Breast epithelium (tissue), 4 donors: ENCODE measurements at places on chromosomes 6 and 20. TPM values are rescaled to one million over a fixed set of nuclear protein-coding genes. Genes with fewer than 3 reads are reported as not detected.
A peak's percentile ranks its signal among the peaks of the same experiment; 100 is the strongest.

DNA sequence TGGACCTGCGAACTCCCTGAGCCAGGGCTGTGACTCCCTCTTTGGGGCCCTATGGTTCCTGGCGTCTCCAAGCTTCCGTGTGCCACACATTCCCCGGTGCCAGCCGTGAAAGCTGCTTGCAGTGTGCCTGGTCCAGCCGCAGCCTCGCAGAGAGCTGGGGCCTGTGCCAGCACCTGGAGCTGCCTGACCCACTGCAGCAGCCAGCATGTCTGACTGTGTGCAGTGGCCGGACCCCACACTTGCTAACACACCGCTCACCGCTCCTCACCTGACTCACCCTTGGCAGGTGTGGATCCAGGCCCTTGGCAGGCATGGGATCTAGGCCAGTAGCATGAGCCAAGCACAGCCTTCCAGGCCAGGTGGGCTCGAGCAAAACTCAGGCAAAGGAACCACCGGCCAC lies 227.5 kb downstream of the OTOR start:
- no peak for DNase-seq

DNA sequence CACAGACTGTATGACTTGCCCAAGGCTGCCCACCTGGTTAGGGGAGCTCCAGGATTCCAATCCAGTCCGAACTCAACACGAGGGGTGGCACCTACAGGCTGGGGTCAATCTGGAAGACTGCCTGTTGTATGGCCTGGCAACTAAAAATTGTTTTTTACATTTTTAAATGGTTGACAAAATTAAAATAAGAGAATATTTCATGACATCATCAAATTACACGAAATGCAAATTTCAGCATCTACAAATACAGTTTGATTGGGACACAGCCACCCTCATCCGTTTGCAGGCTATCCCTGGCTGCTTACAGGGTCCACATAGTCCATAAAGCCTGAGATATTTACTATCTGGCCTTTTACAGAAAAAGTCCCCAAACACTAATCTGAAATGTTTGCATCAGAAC lies 235.9 kb upstream of the GMDS start:
- no peak for DNase-seq

GRCh38 chr6:152463164-152463563 lies 174.0 kb downstream of the SYNE1 start:
- DNase-seq, result no peak

DNA sequence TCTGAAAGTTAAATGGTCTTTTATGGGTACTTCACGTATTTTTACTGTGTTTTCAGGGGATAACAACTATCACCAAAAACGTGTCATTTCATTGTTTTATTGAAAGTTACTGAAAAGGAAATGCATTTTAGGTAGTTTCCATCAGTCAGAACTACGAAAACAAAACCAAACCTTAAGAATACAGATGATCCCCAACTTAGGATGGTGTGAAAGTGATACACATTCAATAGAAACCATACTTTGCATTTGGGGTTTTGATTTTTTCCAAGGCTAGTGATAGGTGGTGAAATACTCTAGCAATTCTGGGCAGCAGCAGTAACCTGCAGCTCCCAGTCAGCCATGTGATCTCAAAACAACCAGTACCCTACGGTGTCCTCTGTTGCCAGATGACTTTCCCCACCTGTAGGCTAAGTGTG lies 25.9 kb upstream of the EFHC1 start:
- no peak for DNase-seq

GRCh38 chr20:64223526-64224067 lies 32.0 kb upstream of the PCMTD2 start:
- no peak for DNase-seq

GRCh38 chr6:30490026-30490876 lies 942 bp downstream of the HLA-E start:
- DNase-seq, result peak; percentile 47

GRCh38 chr6:131586543-131586942 lies 13.5 kb downstream of the ARG1 start:
- DNase-seq, result no peak

- no peak for DNase-seq
Measured at GRCh38 chr6:33118525-33119123, 42.8 kb downstream of the HLA-DPB1 start.

DNA sequence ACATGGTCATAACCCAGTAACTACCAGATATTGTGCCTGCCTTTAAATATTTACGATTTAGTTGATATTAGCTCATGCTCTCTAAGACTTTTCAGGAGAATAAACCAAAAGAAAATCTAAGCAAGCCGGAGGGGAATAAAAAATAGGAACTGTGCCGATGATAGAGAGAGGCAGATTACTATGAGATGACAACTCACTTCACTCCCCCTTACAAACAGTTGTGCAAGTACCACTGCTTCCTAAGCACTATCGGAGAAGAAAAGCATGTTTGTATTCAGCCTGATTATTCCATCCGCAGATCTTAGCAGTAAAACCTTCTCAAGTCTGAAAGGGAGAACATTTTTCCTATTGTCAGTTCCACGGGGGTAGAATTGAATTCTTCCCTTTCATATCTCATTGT lies 294.4 kb downstream of the KCNQ5 start:
- no peak for DNase-seq

GRCh38 chr6:135268740-135269139 lies 87.6 kb downstream of the MYB start:
- DNase-seq, result no peak

- DNase-seq, result no peak
Measured at GRCh38 chr6:97280766-97281165, 2.2 kb downstream of the MMS22L start.

DNA sequence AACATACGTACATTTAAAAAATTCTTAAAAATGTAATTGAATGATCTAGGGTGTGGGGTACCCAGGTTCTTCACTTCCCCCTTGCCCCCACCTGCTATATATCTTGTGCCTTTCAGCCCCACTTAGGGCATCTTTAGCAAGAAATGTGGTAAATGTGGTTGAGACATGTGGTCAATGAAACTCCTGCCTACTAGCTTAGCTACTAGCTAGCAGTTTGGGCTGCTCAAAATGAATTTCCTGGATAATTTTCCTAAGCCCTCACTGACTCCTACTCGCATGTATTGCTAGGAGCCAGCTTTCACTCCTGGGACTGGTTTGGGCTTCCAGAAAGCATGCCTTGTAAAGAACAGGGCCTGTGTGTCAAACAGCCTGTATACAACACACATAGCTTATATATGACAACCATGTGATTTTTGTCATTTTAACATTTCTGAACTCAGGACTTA lies 257.3 kb downstream of the ATXN1 start:
- DNase-seq, result no peak

DNA sequence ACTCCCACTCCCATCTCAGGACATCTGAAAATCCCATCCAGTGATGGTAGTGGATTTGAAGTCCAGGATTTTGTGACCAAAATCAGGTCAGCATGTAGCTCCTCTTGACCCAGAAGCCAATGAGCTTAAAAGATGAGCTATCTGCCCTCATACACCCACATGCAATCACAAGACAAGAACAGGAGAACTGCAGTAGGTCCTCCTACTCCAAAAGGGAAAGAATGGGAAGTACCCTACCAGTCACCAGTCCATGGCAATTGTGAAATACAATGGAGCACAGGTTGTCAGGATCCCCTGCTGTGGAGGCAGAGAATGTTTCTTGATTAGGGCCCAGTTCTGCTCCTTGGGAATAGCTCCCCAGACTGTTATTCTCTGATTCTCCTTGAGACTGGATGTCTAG lies 347.3 kb upstream of the CNR1 start:
- DNase-seq, result no peak

DNA sequence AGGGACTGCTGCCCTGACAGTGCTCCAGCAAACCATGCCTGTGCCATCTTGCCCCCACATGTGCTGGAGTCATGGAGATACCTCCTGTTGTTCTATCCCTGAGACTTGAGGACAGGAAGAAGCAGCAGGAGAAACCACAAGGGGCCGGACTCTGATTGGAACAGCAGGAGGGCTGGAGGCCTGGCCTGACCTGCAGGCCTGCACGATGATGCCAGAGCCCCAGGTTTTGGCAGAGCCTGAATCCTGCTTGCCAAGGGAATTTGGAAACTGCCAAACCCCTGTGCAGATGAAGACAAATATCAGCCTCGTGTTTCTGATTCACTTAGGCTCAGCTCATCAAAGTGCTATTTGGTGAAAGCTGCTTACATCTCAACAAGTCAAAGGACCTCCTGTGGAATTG lies 177.6 kb downstream of the MAFB start:
- DNase-seq, result peak; percentile 82

- DNase-seq, result peak; percentile 71
Measured at GRCh38 chr6:41463062-41463930, 82.9 kb upstream of the FOXP4 start.

- DNase-seq, result no peak
Measured at GRCh38 chr6:138645976-138646640, 127.5 kb upstream of the CCDC28A start.

- DNase-seq, result no peak
Measured at GRCh38 chr6:47476781-47477496, 650 bp upstream of the CD2AP start.

- DNase-seq, result no peak
Measured at GRCh38 chr6:167398214-167399050, 73.5 kb downstream of the TTLL2 start.

DNA sequence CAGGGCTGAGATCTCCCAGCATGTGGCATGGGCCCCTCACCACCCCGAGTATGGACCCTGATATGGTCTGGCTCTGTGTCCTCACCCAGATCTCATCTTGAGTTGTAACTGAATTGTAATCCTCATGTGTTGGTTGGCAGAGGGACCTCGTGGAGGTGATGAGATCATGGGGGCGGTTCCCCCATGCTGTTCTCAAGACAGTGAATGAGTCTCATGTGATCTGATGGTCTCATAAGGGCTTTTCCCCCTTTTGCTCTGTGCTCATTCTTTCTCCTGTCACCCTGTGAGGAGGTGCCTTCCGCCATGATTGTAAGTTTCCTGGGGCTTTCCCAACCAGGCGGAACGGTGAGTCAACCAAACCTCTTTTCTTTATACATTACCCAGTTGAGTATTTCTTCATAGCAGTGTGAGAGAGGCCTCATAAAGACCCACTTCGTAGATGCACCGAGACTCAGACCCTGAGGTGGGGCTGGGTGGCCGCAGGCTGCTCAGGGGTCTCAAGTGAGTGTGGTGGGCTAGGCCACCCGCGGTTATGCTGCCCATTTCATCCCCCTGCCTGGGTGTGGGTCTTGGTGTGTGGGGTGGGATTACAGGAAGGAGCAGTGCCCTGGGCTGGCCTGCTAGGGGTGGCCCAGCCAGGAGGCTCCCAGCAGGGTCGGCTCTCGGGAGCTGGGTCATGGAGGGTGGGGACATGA lies 26.2 kb upstream of the GATA5 start:
- no peak for DNase-seq

- no peak for DNase-seq
Measured at GRCh38 chr6:31356216-31356945, 598 bp downstream of the HLA-B start.

DNA sequence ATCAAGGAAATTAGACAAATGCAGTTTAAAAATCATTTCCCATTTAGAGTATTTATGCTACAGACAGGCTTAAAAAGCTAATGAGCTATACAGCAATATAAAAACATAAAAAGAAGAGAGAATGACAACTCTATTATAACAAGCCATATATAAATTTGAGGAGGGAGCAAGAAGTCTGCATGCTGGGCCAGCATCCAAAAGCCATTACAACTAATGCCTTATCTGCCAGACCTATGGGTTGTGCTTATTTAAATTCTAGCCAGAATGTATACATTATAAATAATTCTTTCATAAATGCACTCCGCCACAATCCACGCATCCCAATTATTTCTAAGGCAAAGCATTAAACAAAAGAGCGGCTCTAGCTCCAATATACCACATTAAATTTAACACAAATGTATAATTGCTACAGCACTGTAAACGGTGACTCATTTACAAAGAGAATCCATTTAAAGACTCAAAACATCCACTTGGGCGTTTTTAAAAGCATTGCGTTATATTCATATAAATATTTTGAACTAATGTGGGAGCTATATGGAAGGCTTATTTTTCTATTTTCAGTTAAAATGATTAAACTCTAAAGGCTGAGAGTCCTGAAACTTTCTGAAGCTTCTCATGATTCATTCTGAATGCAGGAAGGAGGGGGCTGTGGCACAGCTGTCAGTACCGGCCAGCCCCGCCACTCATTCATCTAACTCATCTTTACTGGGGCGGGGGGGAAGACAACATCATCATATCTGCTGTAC lies 37.7 kb upstream of the RAB22A start:
- no peak for DNase-seq

DNA sequence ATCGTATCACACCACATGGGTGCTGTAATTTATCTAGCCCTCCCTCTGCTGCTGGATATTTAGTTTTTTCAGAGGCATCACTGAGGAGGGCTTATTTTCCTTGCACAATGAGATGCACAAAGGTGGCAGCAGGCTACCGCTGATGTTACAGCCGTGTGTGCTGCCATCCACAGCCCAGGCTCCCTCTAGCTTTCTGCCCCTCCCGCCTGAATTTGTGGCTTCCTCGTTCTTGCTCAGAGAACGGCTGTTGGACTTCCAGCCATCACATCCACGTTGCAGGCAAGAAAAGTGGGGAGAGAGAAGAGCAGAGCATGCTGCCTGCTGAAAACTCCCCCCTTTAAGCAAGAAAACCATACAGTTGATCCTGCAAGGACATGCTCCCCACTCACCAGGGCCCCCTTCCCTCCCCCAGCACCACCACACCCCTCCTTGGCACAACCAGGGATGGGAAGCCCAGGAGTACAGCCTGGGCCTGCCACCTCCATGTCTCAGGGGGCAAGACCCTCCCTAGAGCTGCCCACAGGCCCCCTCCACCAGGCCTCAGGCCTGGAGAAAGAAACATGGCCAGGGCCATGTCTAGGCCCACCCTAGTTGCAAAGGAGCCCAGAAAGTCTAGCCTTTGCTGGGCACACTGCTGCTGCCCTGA lies 102.6 kb downstream of the MRPL14 start:
- no peak for DNase-seq

DNA sequence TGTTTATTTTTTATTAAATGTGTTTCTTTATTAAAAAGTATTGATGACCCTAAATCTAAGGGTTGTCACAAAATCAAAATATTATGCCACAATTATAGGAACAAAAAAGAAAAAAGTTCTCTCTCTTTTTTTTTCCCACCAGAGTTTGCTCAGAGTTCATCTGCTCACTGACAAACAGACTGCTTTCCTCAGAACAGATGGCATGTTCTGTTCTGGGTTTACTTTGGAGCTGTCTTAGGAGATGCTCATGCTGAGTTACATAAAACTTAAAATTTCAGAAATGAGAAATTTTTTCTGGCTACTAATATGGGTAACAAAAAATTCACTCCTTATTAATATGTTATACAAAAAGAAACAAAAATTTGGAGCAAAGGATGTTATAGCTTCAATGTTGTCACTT lies 30.3 kb downstream of the STK38 start:
- no peak for DNase-seq

- DNase-seq, result no peak
Measured at GRCh38 chr6:133977983-133978895, 25.2 kb downstream of the TBPL1 start.

GRCh38 chr20:47775039-47775438 lies 10.2 kb downstream of the SULF2 start:
- DNase-seq, result no peak

- no peak for DNase-seq
Measured at GRCh38 chr6:127794405-127794804, 106.5 kb downstream of the THEMIS start.

Gene RHAG
- not detected for total RNA-seq

Gene PCSK2
- total RNA-seq, result not detected

Gene CPXM1
- total RNA-seq, result 23.1 TPM

Gene APOM
- total RNA-seq, result 4.8 TPM

Gene SFTA2
- not detected for total RNA-seq

Gene PPP1R16B
- total RNA-seq, result 8.2 TPM

Gene ARID1B
- total RNA-seq, result 205 TPM

Gene ASIP
- not detected for total RNA-seq

Gene SIRPB2
- total RNA-seq, result 4.3 TPM

Gene TFAP2A
- total RNA-seq, result 46.0 TPM

Gene FAM83D
- total RNA-seq, result 0.64 TPM

Gene HCRTR2
- total RNA-seq, result not detected

Gene DEFB132
- total RNA-seq, result 0.33 TPM
